ENCODE measurements at places on chromosomes 16 and 17. TPM values are rescaled to one million over a fixed set of nuclear protein-coding genes. Genes with fewer than 3 reads are reported as not detected.

- peak; percentile 63 for DNase-seq
Observed at GRCh38 chr17:11986942-11987329, 10.3 kb downstream of the ZNF18 start.

- peak; percentile 43 for DNase-seq
Observed at GRCh38 chr16:22373662-22374310, 633 bp downstream of the CDR2 start.

GRCh38 chr17:65593092-65593854, 31.8 kb upstream of the AXIN2 start:
- DNase-seq, result no peak

Gene ZNHIT3
- total RNA-seq, result 22.9 TPM

DNA sequence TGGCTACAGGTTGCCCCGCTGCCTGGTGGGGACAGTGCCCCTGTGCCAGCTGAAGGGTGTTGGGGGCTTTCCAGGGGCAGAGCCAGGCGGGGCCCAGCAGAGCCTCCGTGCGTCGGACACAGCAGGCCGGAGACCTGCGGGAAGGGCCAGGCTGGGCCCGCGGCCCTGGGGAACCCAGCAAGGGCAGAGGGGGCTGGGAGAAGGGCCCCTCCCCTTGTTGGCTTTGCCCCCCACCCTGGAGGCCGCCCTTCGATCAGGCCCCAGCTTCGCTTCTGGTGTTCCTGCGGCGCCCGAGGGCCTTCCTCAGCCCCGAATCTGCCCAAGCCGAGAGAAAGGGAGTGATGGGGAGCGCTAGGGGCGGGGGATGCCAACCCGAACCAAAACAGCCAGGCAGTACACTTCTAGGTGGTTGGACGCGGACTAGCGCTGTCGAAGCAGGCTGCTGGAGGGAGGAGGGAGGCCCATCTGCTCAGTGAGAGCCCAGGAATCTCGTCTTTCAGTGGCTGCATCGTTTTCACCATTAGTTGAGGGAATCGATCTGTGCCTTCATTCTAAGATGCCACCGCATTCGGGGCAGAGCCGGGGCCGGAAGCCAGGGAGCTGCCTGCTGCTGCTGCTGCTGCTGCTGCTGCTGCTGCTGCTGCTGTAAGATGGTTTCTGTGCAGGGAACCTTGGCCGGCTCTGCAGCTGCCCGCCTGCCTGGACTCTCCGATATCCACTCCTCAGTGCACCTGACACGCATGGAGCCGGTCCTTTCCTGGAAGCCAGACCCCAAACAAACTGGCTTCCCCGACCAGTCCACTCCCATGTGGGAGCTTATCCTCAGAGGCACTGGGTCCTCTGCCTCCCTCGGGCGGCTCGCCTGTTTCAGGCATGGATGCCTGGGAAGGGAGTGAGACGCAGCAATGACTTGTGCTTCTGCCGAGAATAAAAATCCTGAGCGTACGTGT, 1.7 kb downstream of the JPH3 start:
- DNase-seq, result no peak

GRCh38 chr16:78249832-78250231, 150.4 kb downstream of the WWOX start:
- DNase-seq, result no peak

Gene CTF1
- 0.13 TPM for total RNA-seq

Gene EME1
- total RNA-seq, result 2.6 TPM

DNA sequence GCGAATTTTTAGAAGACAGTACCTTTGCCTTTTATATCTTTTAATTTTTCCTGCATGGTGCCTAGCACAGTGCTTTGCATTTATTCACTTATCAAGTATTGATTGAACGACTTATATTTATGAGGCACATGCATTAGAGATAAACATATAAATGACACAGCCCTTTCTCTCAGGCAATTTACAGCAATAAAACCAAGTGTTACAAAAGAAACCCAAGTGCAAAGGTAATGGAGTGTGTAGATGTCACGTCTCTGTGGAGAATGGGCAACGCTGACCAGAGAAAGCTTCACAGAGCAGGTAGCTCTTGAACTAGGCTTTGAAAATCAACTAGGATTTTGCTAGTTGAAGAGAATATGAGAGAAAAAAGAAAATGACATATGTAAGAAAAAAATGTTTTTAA, 32.6 kb upstream of the ABCA3 start:
- no peak for DNase-seq

DNA sequence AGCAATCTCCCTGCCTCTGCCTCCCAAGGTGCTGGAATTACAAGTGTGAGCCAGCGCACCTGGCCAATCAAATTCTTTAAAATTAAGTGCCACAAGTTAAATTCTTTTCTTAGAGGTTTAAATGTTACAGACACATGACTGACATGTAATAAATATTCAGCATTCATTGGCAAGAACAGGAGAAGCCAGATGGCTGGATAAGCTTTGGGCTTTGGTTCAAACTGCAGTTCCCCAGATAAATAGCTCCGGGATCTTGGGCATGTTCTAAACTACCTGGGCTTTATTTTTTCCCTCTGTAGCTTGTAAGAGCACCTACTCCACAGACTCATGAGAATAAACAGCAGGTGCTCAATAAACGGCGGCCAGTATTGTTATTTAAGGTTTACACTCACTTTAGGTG, 34.1 kb downstream of the ABAT start:
- DNase-seq, result no peak

GRCh38 chr17:42655528-42655927, 3.6 kb upstream of the TUBG2 start:
- DNase-seq, result no peak

GRCh38 chr16:58848662-58849002, 114.5 kb upstream of the GOT2 start:
- no peak for DNase-seq

GRCh38 chr17:4369557-4370230, 3.2 kb upstream of the UBE2G1 start:
- no peak for DNase-seq

DNA sequence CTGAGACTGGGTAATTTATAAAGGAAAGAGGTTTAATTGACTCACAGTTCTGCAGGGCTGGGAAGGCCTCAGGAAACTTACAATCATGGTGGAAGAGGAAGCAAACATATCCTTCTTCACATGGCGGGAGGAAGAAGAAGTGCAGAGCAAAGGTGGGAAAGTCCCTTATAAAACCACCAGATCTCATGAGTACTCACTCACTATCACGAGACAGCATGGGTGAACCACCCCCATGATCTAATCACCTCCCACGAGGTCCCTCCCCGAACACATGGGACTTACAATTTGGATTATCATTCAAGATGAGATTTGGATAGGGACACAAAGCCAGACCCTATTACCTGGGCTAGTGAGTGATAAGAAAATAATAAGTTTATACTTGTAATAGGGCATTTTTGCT, 70.6 kb upstream of the HS3ST2 start:
- DNase-seq, result no peak

Gene STAC2
- not detected for total RNA-seq

DNA sequence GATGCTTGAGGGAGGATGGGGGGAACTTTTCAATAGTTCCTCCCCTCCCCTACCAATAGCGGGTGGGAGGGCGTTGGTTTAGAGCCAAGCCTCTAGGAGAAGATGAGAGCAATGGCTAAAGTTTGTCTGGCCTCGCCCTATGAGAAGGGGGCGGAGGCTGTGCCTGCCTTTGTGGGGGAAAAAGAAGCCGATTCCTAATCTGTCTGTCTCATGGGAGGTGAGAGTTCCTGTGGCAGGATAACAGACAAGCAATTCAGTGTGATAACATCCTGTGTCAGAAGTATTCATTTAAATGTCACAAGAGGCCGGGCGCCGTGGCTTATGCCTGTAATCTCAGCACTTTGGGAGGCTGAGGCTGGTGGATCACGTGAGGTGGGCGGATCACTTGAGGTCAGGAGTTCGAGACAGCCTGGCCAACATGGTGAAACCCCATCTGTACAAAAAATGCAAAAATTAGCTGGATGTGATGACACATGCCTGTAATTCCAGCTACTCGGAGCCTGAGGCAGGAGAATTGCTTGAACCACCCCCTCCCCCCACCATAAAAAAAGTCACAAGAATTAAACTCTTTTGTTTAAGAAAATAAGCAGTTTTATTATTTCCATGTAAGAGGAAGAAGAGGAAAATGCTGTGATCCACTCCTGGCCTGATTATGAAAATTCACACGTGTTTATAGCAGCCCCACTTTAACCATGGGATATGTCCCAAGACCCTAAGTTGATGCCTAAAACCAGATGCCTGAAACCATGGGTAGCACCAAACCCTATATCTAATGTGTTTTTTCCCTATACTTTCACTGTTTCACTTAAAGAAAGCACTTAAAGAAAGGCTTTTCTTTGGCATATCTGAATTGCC, 1.7 kb downstream of the SLFN5 start:
- DNase-seq, result peak; percentile 46

DNA sequence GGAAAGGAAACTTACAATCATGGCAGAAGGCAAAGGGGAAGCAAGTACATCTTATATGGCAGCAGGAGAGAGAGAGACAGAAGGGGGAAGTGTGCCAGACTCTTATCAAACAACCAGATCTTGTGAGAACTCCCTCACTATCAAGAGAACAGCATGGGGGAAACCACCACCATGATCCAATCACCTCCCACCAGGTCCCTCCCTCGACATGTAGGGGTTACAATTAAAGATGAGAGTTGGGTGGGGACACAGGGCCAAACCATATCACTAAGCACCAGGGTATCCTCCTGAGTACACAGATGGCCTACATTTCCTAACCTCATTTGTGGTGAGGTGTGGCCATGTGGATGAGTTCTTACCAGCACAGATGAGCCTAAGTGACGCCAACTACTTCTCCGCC, 348.6 kb upstream of the ZFHX3 start:
- no peak for DNase-seq

Gene CHD9
- 24.0 TPM for total RNA-seq

DNA sequence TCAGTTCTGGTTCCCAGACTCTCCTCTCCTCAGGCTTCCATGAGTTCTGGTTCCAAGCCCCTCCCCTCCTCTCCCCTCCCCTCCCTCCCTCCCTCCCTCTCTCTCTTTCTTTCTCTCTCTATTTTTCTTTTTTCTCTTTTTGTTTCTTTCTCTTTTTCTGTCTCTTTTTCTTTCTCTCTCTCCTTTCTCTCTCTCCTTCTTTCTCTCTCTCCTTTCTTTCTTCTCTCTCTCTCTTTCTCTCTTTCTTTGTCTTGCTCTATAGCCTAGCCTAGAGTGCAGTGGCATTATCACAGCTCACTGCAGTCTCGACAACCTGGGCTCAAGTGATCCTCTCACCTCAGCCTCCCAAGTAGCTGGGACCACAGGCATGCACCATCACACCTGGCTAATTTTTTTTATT, 796 bp upstream of the CES3 start:
- no peak for DNase-seq

Gene ABCC12
- not detected for total RNA-seq

DNA sequence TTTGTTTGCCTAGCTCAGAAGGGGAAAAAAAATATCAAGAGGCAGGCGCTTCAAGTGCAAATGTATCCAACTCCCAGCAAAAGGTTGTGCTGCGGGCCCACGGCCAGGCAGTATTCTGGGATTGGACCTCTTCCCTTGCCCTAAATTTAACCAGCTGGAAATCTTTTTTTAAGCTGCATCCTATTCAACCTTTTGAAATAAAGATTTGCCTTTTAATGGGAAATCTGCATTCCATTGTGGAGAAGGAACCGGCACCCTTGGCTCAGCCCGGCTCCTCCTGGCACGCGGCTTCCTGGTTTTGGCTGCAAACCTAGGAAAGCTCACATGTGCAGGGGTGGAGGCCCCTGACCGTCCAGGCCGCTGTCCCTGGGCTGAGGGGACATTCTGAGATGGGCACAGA, 38.8 kb upstream of the ENPP7 start:
- no peak for DNase-seq

Gene MC1R
- total RNA-seq, result 1.0 TPM

GRCh38 chr17:42690596-42690995, 8.3 kb downstream of the CNTNAP1 start:
- DNase-seq, result no peak

DNA sequence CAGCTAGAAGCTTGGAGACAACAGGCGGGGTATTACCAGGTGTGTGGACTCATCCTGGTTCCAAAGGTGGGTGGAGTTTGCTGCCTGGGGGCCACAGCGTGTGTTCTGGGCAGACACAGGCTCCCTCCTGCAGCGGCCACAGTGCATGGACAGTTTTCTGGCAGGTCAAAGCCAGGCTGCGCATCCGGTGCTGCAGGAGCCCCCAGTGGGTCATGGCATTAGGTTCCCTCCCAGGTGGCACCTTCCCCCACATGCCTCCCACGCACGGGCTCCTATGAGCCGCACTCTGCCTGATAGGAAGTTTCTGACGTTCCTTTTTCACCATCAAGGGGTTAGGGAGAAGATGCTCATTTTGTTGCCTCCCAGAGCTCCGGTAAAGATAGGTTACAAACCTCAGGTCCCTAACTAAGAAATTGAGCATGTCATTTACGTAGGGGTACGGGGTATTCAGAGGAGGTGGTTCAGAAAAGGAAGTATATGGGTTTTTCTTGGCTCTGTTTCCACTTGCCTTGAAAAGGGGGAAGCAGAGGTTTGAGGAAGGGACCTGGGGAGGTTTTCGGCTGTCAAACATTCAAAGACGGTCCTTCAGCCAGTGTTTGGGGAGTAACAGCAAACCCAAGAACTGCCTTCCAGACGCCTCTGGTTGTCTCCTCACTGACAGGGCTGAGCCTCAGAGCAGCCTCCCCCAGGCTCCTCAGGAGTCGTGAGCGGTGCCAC, 32.7 kb upstream of the NAT9 start:
- no peak for DNase-seq

Gene KRT17
- 0.25 TPM for total RNA-seq

Gene CMTM2
- total RNA-seq, result not detected

Gene CHST6
- total RNA-seq, result 0.64 TPM

Gene PLEKHG4
- 11.6 TPM for total RNA-seq

DNA sequence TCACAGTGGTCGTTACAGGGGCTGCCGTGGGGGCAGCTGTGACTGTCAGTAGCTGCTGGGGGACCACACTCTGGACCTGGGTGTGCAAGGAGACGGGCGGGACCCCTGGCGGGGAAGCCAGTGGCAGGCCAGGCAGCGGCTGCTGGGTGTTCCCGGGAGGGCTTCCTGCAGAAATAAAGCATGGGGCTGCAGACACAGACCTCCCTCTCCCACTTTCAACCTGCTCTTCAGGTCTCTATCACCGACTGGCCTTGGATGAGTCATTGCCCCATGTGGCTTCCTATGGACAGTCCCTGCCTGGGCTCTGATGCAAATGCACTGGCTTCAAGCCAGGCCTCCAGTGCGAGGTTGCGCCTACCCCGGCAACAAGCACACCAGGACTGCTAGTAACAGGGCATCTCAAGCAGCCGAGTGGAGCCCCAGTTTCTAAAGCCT, 17.2 kb downstream of the SREBF1 start:
- DNase-seq, result peak; percentile 96

Gene CES5A
- total RNA-seq, result not detected
